ENCODE measurements at places on chromosomes 1 and 21.
A peak's percentile ranks its signal among the peaks of the same experiment; 100 is the strongest.

DNA sequence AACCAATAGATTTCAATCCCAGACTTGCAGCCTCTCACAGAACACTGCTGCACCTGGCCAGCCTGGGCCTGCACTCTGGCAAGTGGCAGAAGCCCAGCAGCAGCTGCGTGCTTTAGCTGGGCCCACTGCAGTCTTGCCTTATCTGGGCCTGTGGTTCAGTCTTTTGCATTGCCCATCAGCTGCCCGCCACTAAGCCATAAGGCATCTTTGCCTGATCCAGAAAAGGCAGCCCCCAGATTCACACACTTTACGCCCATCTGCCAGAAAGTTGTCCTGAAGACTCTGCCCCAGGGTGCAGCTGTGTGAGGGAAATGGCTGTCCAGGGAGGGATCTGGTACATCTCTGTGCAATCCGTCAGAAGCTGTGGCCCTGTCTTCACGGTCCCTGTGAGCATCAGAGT, 217.0 kb downstream of the DNAH14 start:
- no peaks in the 10 kb centered on the region for H3K36me3 ChIP-seq
- no peak for DNase-seq
- no peaks in the 10 kb centered on the region for H3K4me1 ChIP-seq

DNA sequence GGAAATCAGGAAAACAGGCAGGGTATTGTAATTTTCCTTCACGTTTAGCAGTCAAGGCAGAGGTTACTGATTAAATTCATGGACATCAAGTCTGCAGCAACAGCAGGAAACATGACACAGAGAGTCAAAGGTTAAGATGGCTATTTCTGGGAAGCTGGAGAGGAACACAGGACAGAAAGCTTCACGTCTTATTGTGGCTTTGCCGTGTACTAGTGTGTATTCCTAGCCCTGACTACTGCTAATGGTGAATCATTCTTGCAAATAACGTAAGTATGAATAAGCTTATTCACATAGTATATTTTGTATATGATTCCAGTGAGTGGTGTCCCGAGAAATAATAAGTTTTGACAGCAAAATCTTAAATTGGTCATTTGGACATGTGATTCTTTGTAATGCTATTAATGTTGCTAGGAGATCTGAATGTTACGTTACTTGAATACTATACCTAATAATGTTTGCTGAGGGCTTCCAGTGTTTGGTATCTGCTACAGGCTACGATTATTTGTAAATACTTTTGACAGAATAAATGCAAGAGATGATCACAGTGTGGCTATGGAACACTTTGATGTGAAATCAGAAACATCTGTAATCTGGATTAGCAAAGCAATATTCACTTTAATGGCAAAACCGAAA, 77.4 kb downstream of the DISP1 start:
- no peak overlapping the region for H3K27ac ChIP-seq
- DNase-seq, result no peak

- no peaks in the 10 kb centered on the region for H3K36me3 ChIP-seq
- no peaks in the 10 kb centered on the region for H3K27me3 ChIP-seq
- no peak for DNase-seq
- H3K27ac ChIP-seq, result peak overlapping the region; percentile 95
These were observed 859 bp upstream of the MAGI3 start for GRCh38 chr1:113389359-113389952.

DNA sequence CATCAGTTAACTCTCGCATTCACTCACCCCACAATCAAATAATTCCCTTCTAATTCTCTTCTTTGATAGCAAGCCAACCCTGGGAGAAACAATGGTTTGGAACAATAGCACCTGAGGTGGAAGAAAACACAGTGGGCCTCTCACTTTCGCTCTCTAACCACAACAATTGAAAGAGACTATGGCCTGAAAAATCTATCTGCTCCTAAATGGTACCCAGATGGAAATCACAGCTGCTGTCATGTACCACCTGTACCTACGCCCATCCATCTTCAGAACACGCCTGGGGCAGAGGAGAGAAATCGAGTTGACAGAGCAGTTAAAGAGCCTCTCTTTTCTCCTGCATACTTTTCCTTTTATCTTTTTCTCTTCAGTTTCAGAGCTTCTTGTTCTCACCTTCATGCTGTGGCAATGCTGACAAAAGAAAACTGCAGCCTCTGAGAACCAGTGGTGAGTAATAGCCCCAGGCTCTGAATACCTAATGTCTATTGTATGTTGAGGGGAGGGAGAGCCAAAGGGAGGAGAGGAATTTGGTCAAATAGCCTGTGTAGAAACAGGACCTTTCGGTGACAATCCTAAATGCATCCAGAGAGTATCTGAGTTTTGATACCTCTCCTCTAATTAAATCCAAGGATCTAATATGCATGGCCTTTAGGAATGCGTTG, 57.7 kb downstream of the ZC3H11B start:
- DNase-seq, result no peak
- H3K4me3 ChIP-seq, result no peak overlapping the region
- H3K27me3 ChIP-seq, result no peaks in the 10 kb centered on the region
- H3K36me3 ChIP-seq, result no peaks in the 10 kb centered on the region
- H3K27ac ChIP-seq, result no peak overlapping the region
- no peaks in the 10 kb centered on the region for H3K4me1 ChIP-seq

- no peaks in the 10 kb centered on the region for H3K36me3 ChIP-seq
- DNase-seq, result no peak
- H3K27ac ChIP-seq, result no peak overlapping the region
- no peaks in the 10 kb centered on the region for H3K27me3 ChIP-seq
- no peaks in the 10 kb centered on the region for H3K4me1 ChIP-seq
These were observed 17.9 kb downstream of the PROX1 start for GRCh38 chr1:214005708-214006107.

- no peak overlapping the region for H3K27ac ChIP-seq
- no peaks in the 10 kb centered on the region for H3K4me1 ChIP-seq
- DNase-seq, result no peak
These were observed 65.6 kb downstream of the RGSL1 start for GRCh38 chr1:182515556-182515955.

DNA sequence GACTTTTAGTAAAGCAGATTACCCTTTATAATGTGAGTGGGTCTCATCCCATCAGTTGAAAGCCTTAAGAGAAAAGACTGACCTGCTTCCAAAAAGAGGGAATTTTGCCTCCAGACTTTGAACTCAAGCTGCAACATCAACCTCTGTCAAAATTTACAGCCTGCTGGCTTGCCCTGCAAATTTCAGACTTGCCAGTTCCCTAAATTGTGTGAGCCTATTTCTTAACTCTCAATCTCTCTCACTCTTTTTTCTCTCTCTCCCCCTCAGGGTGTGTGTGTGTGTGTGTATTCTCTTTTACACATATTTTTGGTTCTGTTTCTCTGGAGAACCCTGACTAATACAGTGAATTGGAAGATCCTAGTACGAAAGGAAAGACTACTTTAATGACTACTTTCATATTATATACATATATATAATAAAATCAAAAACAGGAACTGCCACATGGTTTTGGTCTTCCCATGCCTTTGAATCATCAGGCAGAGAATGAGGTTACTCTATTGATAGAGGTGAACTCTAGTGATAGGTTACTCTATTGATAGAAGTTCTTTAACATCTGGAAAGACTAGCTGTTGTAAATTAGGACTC, 6.4 kb downstream of the OR2C3 start:
- H3K36me3 ChIP-seq, result no peaks in the 10 kb centered on the region
- H3K27ac ChIP-seq, result no peak overlapping the region
- no peak for DNase-seq
- H3K4me1 ChIP-seq, result no peaks in the 10 kb centered on the region

GRCh38 chr1:101357444-101357986, 120.7 kb downstream of the S1PR1 start:
- no peak overlapping the region for H3K27ac ChIP-seq
- H3K27me3 ChIP-seq, result no peaks in the 10 kb centered on the region
- no peaks in the 10 kb centered on the region for H3K4me1 ChIP-seq
- H3K4me3 ChIP-seq, result no peak overlapping the region
- no peaks in the 10 kb centered on the region for H3K36me3 ChIP-seq
- peak; percentile 63 for DNase-seq

GRCh38 chr1:207282058-207282457, 39.4 kb upstream of the CD55 start:
- DNase-seq, result no peak
- H3K36me3 ChIP-seq, result no peaks in the 10 kb centered on the region
- H3K27me3 ChIP-seq, result no peaks in the 10 kb centered on the region
- no peaks in the 10 kb centered on the region for H3K4me1 ChIP-seq

DNA sequence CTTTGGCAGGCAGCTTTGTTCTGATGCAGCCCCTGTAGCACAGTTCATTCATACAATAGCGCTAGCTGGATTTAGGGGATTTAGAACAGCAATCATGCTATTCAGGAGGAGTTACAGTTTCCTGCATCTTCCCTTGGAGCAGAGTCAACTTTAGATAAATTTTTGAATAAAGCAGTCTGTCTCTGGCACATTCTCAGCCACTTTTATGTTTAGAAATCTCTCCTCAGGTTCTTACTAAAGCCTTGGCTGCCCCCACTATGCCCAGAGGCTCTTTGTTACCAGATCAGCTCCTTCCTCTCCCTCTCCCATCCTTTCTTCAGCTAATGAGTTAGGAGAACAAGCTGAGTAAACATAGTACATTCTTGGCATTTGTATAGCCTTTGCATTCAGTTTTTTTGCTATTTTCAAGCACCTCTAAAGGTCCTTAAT, 17.0 kb upstream of the PIGC start:
- no peak overlapping the region for H3K27ac ChIP-seq
- H3K27me3 ChIP-seq, result no peaks in the 10 kb centered on the region
- H3K36me3 ChIP-seq, result no peaks in the 10 kb centered on the region
- no peak for DNase-seq
- H3K4me3 ChIP-seq, result no peak overlapping the region

DNA sequence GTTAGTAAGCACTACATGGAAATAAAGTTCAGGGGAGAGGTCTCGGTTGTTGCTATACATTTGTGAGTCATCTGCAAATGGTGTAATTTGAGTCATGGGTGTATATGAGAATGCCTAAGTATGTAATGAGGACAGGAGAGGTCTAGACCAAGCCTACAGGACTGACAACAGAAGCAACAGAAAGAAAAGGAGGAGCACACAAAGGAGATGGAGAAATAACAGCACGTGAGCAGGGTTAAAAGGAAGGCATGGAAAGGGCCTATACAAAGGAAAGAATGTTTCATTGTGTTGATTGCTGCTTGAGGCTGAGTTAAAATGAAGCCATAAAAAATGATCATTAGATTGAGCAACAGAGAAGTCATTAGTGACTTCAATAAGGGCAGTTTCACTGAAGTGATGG, 28.0 kb upstream of the PRKAA2 start:
- no peak overlapping the region for H3K27ac ChIP-seq
- no peak overlapping the region for H3K4me3 ChIP-seq
- no peaks in the 10 kb centered on the region for H3K27me3 ChIP-seq
- no peaks in the 10 kb centered on the region for H3K36me3 ChIP-seq

- H3K27ac ChIP-seq, result no peak overlapping the region
- no peak overlapping the region for H3K4me3 ChIP-seq
- no peak for DNase-seq
These were observed 76.4 kb upstream of the DNAH14 start for GRCh38 chr1:224852901-224853568.

GRCh38 chr1:43303471-43304313, 2.9 kb downstream of the TIE1 start:
- no peak for DNase-seq
- no peaks in the 10 kb centered on the region for H3K27me3 ChIP-seq
- H3K4me3 ChIP-seq, result peak overlapping the region; percentile 40
- H3K27ac ChIP-seq, result peak overlapping the region; percentile 46
- no peaks in the 10 kb centered on the region for H3K36me3 ChIP-seq

- H3K4me3 ChIP-seq, result no peak overlapping the region
- H3K27me3 ChIP-seq, result no peaks in the 10 kb centered on the region
- H3K4me1 ChIP-seq, result no peaks in the 10 kb centered on the region
- H3K27ac ChIP-seq, result no peak overlapping the region
- no peak for DNase-seq
These were observed 11.7 kb upstream of the FOXO6 start for GRCh38 chr1:41349361-41350054.

DNA sequence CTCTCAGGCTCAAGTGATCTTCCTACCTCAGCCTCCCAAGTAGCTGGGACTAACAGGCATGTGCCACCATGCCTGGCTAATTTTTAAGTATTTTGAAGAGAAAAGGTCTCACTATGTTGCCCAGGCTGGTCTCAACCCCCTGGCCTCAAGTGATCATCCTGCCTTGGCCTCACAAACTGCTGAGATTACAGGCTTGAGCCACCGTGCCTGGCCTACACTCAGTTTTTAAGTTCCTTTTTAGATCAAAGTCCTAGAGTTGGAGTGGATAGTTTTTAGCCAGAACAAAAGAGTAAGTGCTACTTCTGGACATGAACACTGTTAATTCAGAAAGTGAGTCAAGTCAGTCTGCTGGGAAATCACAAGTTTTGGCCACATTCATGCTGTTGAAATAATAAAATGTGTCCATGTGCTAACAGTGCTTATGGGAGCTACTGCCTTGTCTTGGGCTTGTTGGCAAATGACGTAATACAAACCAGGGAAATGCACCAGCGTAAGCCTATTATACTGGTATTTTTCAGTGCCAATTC, 84.2 kb downstream of the NDUFS5 start:
- no peaks in the 10 kb centered on the region for H3K27me3 ChIP-seq
- H3K4me3 ChIP-seq, result no peak overlapping the region
- H3K36me3 ChIP-seq, result no peaks in the 10 kb centered on the region
- H3K4me1 ChIP-seq, result peaks cover 54% of the 10 kb centered on the region

DNA sequence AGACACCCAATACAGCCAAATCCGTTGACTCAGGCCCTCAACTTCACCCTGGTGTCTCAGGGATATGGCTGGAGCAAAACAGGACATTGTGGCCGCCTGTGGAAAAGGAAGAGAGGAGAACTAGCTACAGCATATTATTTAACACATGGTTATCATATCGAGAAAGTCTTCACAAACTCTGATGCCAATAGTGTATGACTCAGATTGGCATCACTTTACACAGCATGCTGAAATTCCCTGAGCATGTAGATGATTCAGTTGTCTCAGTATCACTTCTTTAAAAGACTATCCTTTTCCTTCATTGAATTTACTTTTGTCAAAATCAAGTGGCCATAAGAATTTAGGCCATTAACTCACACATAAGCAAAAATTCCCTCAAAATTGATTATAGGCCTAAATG, 20.1 kb downstream of the HSD3B2 start:
- no peak overlapping the region for H3K4me3 ChIP-seq
- H3K27ac ChIP-seq, result no peak overlapping the region
- no peaks in the 10 kb centered on the region for H3K4me1 ChIP-seq
- no peaks in the 10 kb centered on the region for H3K27me3 ChIP-seq

GRCh38 chr1:34915521-34915920, 13.9 kb downstream of the DLGAP3 start:
- no peaks in the 10 kb centered on the region for H3K27me3 ChIP-seq
- no peak overlapping the region for H3K4me3 ChIP-seq
- H3K27ac ChIP-seq, result no peak overlapping the region
- H3K4me1 ChIP-seq, result peaks cover 10% of the 10 kb centered on the region
- no peaks in the 10 kb centered on the region for H3K36me3 ChIP-seq

All from right atrium auricular region (tissue), 2 donors.